A549 treated with ZK216348 at 1 μM for 4 hours (cell line): ENCODE measurements at places on chromosomes 13 and 19. TPM values are rescaled to one million over a fixed set of nuclear protein-coding genes. Genes with fewer than 3 reads are reported as not detected.

The ZNF607 gene
- 3.9 to 6.6 TPM (median 5.1 TPM) in 5 replicates for total RNA-seq

The ZNF724 gene
- 0.26 to 1.2 TPM (median 0.67 TPM) in 5 replicates for total RNA-seq

The KLF5 gene
- 30.1 to 55.6 TPM (median 41.8 TPM) in 5 replicates for total RNA-seq

The NRTN gene
- total RNA-seq = 0.78 to 1.6 TPM (median 0.81 TPM) in 4 of 5 replicates, not detected in the other

The PSG4 gene
- 0.22 to 2.0 TPM (median 0.50 TPM) in 5 replicates for total RNA-seq

The ZNF726 gene
- total RNA-seq = 0.43 to 0.82 TPM (median 0.48 TPM) in 5 replicates

The HSD17B14 gene
- total RNA-seq = 9.4 to 15.3 TPM (median 14.5 TPM) in 5 replicates

The MYH14 gene
- 4.0 to 7.5 TPM (median 6.7 TPM) in 5 replicates for total RNA-seq

The ATP8B3 gene
- 2.1 to 3.3 TPM (median 2.4 TPM) in 5 replicates for total RNA-seq

The CLC gene
- not detected in 5 replicates for total RNA-seq

The TRAPPC2B gene
- 12.2 to 16.4 TPM (median 13.2 TPM) in 5 replicates for total RNA-seq

The CASP14 gene
- not detected in 5 replicates for total RNA-seq

The ADAMTSL5 gene
- 2.0 to 4.1 TPM (median 2.7 TPM) in 5 replicates for total RNA-seq

The TNFSF11 gene
- not detected in 5 replicates for total RNA-seq

The SIGLEC8 gene
- total RNA-seq = not detected in 5 replicates

The STRN4 gene
- total RNA-seq = 55.5 to 95.1 TPM (median 89.6 TPM) in 5 replicates

The FSD1 gene
- total RNA-seq = 6.0 to 10.8 TPM (median 8.6 TPM) in 5 replicates
